ENCODE measurements at places on chromosomes 1 and 21. TPM values are rescaled to one million over a fixed set of nuclear protein-coding genes. Genes with fewer than 3 reads are reported as not detected.

Gene GPA33
- total RNA-seq = 0.04 TPM

Gene PLA2G2A
- total RNA-seq = not detected

Gene AMPD1
- not detected for total RNA-seq

Gene CRNN
- total RNA-seq = not detected

Gene ANKRD65
- total RNA-seq = 0.18 TPM

Gene CRYBG2
- total RNA-seq = 16.1 TPM

Gene TRAF3IP3
- not detected for total RNA-seq

Gene PACC1
- total RNA-seq = 37.5 TPM

Gene SLC45A3
- total RNA-seq = 37.6 TPM

DNA sequence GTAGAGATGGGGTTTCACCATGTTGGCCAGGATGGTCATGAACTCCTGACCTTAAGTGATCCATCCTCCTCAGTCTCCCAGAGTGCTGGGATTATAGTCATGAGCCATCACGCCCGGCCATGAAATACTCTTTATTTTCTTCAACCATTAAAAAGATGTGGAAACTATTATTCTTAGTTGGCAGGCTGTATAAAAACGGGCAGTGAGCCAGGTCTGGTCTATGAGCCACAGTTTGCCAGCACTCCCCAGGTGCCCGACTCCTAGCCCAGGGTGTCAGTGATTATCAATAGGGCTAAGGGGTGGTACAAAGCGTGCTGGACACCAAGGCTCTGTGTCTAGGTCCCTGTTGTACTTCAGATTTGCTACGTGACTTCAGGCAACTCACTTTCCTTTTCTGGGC is 3.7 kb upstream of the TMEM61 start:
- no peak overlapping the region for H3K27ac ChIP-seq
- no peaks in the 10 kb centered on the region for H3K36me3 ChIP-seq
- H3K4me1 ChIP-seq = peaks cover 28% of the 10 kb centered on the region
- no peaks in the 10 kb centered on the region for H3K27me3 ChIP-seq

GRCh38 chr1:45116340-45116739 is 90.1 kb downstream of the ZSWIM5 start:
- H3K27ac ChIP-seq = no peak overlapping the region
- no peaks in the 10 kb centered on the region for H3K27me3 ChIP-seq
- no peaks in the 10 kb centered on the region for H3K36me3 ChIP-seq
- no peak for DNase-seq

- H3K36me3 ChIP-seq = no peaks in the 10 kb centered on the region
- no peak overlapping the region for H3K27ac ChIP-seq
- H3K4me3 ChIP-seq = no peak overlapping the region
- H3K4me1 ChIP-seq = peaks cover 7% of the 10 kb centered on the region
Measured at GRCh38 chr1:220339581-220339980, 67.3 kb upstream of the RAB3GAP2 start.

DNA sequence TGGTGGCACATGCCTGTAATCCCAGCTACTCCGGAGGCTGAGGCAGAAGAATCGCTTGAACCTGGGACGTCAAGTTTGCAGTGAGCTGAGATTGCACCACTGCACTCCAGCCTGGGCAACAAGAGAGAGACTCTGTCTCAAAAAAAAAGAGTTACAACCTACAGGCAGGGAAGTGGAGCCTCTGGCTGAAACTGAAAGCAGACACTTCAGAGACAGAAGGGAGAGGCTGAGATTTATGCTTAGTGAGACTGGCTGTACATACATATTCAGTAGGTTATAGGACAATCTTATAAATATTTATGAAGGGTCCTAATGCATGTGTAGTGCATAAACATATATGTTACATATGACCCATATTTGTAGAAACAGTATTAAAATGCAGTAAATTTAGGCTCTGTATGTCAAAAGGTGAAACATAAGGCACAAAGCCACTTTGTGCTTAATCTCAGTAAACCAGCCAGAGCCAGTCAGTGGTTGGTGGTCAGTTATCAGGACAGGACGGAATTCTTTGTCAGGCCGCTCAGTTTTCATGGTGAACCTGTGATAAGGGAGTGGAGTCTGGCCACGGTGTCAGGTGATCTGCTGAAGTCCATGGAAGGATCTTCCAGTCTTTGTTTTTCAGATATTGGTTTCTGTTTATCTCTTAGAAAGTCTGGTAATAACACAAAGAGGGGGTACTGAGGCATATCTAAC is 13.7 kb downstream of the RHEX start:
- no peaks in the 10 kb centered on the region for H3K36me3 ChIP-seq
- peaks cover 47% of the 10 kb centered on the region for H3K27me3 ChIP-seq

GRCh38 chr1:100773444-100773843 is 53.9 kb downstream of the VCAM1 start:
- H3K27ac ChIP-seq = no peak overlapping the region
- no peak for DNase-seq
- no peak overlapping the region for H3K4me3 ChIP-seq
- no peaks in the 10 kb centered on the region for H3K36me3 ChIP-seq

- H3K27ac ChIP-seq = no peak overlapping the region
- no peak for DNase-seq
- H3K4me3 ChIP-seq = no peak overlapping the region
- H3K36me3 ChIP-seq = no peaks in the 10 kb centered on the region
- H3K27me3 ChIP-seq = no peaks in the 10 kb centered on the region
Measured at GRCh38 chr1:215160351-215160750, 77.8 kb downstream of the KCNK2 start.

- H3K36me3 ChIP-seq = 0 out of 2 replicates have a peak, but pooled peaks cover 6% of the 10 kb centered on the region
- H3K4me1 ChIP-seq = no peaks in the 10 kb centered on the region
- no peak for DNase-seq
- no peak overlapping the region for H3K27ac ChIP-seq
- no peaks in the 10 kb centered on the region for H3K27me3 ChIP-seq
Measured at GRCh38 chr1:246629976-246630375, 63.7 kb downstream of the CNST start.

DNA sequence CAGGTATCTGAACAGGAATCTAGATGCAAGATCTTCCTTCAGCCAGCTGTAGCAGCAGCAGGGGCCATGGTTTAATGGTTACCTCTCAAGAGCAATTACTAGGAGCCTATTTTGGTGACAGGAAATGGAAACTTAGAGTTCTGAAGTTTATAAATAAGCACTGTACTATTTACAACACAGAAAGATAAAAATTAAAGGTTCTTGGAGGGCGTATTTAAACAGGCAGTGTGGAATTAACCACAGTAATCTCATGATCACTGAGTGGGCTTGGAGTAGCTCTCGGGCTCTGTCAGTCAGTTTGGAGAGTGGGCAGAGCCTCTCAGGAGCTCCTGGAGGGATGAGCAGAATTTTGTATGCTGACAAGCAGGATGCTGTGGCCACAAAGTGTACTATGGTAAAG is 10.2 kb upstream of the FCRL5 start:
- no peak overlapping the region for H3K27ac ChIP-seq
- H3K27me3 ChIP-seq = peaks cover 41% of the 10 kb centered on the region
- H3K36me3 ChIP-seq = no peaks in the 10 kb centered on the region
- H3K4me1 ChIP-seq = no peaks in the 10 kb centered on the region
- no peak for DNase-seq
- no peak overlapping the region for H3K4me3 ChIP-seq

DNA sequence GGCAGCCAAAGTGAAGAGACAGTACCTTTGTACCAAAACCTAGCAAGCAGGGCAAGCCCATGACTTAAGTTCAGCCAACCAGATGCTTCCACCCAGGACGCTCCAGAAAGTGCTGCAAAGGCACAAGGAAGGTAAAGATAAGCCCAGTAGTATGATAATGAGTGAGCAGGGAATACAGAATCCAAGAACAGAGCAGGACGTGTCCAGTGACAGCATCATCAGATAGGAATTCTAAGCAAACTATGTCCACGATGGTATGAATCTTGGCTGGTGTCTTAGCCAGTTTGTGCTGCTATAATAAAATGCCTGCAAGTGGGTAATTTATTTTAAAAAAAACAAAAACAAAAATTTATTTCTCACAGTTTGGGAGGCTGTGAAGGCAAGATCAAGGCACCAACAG is 13.6 kb downstream of the GJA4 start:
- DNase-seq = no peak
- no peak overlapping the region for H3K4me3 ChIP-seq
- no peaks in the 10 kb centered on the region for H3K27me3 ChIP-seq
- no peaks in the 10 kb centered on the region for H3K36me3 ChIP-seq
- H3K27ac ChIP-seq = no peak overlapping the region

DNA sequence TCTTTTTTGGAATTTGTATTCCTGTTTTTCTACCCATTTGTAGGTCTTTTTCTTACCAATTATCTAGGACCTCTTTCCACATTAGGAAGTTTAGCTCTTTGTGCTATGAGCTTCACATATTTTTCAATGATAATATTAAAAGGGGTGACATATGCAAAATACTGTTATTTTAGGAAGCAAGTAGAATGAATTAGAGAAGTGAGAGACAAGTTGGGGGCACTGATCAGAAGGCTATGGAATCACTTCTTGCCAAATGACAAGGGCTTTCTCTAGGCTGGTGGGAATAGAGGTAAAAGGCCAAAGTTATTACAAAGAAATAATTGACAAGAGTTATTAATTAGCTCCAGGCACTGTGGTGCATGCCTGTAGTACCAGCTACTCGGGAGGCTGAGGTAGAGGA is 4.3 kb upstream of the BCAR3 start:
- no peak overlapping the region for H3K4me3 ChIP-seq
- H3K4me1 ChIP-seq = peaks cover 66% of the 10 kb centered on the region
- no peak for DNase-seq

- DNase-seq = no peak
- H3K27me3 ChIP-seq = no peaks in the 10 kb centered on the region
- H3K4me3 ChIP-seq = no peak overlapping the region
- peaks cover 6% of the 10 kb centered on the region for H3K4me1 ChIP-seq
Measured at GRCh38 chr1:87683196-87683956, 354.7 kb downstream of the LMO4 start.

DNA sequence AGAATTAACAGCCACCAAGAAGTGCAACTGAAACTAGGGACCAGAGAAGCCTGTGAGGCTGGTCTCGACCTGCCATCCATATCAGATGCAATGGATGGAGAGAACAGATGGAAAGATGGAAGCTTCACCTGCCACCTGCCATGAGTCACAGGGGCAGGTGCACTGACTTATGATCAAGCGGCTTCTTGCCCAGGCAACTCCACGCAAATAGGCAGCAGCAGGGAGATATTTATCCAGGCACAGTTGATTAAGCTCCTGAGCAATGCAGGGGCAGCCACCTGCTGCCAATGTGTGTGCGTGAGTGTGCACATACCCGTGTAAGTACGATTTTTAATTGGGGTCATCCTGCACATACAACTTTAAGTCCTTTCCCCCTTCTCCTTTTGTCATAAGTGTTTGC is 174.2 kb downstream of the PTPRU start:
- H3K27ac ChIP-seq = no peak overlapping the region
- H3K27me3 ChIP-seq = 0 out of 2 replicates have a peak, but pooled peaks cover 12% of the 10 kb centered on the region
- no peak overlapping the region for H3K4me3 ChIP-seq
- DNase-seq = no peak

DNA sequence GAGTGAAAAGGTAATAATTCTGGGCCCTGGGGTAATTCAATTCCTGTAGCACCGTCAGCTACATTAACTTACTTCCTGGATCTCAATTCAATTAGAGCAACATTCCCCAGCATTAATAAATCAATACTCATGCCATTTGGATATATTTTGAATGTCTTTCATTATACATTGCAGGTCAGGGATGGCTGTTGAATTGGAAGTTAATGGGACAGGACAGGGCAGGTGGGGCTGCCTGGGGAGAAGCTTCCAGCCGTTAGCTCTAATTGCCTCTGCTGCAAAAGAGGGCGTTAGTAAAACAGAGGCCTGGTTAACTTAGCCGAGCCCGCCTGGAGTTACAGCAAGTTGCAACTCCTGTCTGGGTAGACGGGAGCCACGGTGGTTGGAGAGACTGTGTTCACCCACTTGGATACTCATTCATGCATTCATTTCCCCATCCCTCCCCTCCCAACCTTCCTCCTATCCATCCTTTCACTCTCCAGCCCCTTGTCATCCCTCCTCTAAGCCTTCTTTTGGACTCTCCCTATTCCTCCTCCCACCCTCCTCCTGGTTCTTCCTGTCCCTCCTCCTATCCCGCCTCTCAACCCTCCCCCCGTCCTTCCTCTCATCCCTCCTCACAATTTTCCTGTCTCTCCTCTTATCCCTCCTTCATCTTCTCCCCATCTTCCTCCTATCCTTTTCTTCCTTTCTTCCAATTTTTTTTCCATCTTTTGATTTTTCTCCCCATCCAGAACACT is 137.6 kb upstream of the RUNX3 start:
- H3K4me1 ChIP-seq = peaks cover 4% of the 10 kb centered on the region
- no peaks in the 10 kb centered on the region for H3K27me3 ChIP-seq
- no peak for DNase-seq

DNA sequence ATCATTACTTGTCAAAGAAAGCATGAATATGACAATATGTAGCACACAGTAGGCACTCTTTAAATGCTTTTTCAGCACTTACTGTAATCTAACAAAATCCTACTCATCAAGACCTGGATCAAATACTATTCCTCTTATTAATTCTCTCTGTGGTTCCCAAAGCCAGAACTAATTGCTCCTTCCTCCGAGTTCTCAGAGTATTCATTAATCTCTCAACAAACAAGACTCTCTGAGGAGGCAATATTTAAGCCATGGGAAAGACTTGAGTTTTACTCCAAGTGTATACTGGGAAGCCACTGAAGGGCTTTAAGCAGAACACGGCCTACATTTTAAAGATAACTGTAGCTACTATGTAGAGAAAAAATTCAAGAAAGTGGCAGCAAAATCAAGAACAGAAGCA is 79.7 kb downstream of the ENAH start:
- H3K27me3 ChIP-seq = no peaks in the 10 kb centered on the region
- no peaks in the 10 kb centered on the region for H3K4me1 ChIP-seq
- H3K27ac ChIP-seq = no peak overlapping the region

DNA sequence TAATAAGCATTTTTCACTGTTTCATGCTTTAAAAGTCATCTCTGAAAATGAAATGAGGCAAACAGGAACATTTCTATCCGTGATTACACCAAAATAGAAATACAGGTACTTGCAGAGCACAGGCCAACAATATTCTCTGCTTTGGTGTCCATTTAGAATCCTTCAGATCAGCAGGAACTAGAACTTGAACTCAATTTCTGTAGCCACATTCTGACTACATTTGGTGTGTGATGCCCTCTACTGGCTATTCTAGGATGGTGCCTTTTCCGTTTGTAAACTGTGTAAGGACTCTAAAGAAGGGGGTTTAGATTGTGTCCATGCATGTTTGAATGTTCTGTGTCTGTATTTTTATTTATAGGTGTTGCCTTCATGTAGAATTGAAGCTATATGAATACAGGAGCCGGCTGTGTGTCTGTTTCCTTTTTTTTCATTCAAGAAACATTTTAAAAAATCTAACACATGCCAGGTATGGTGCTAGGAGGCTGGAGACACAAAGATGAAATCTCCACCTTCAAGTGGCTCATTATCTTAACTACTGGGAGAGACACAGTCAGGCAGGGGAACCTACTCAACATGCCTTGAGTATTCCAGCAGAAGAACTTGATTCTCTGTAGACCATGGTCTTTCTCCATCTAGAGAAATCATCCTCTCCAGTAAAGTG is 7.6 kb upstream of the ZNF326 start:
- H3K36me3 ChIP-seq = no peaks in the 10 kb centered on the region
- H3K4me1 ChIP-seq = peaks cover 27% of the 10 kb centered on the region
- no peaks in the 10 kb centered on the region for H3K27me3 ChIP-seq
- DNase-seq = peak; percentile 88

GRCh38 chr1:68015971-68016370 is 34.5 kb downstream of the DIRAS3 start:
- no peak for DNase-seq
- no peak overlapping the region for H3K4me3 ChIP-seq
- no peaks in the 10 kb centered on the region for H3K36me3 ChIP-seq
- no peaks in the 10 kb centered on the region for H3K4me1 ChIP-seq

GRCh38 chr1:193143285-193143684 is 21.5 kb downstream of the CDC73 start:
- no peaks in the 10 kb centered on the region for H3K4me1 ChIP-seq
- peaks cover 18% of the 10 kb centered on the region for H3K36me3 ChIP-seq
- no peak overlapping the region for H3K27ac ChIP-seq
- DNase-seq = peak; percentile 29
- H3K4me3 ChIP-seq = no peak overlapping the region
- H3K27me3 ChIP-seq = no peaks in the 10 kb centered on the region
